T-cell (primary cell): ENCODE measurements at places on chromosomes 6 and 20.
A peak's percentile ranks its signal among the peaks of the same experiment; 100 is the strongest.

- DNase-seq = peak; percentile 30
These were observed 128.8 kb downstream of the SOBP start for GRCh38 chr6:107618672-107619071.

DNA sequence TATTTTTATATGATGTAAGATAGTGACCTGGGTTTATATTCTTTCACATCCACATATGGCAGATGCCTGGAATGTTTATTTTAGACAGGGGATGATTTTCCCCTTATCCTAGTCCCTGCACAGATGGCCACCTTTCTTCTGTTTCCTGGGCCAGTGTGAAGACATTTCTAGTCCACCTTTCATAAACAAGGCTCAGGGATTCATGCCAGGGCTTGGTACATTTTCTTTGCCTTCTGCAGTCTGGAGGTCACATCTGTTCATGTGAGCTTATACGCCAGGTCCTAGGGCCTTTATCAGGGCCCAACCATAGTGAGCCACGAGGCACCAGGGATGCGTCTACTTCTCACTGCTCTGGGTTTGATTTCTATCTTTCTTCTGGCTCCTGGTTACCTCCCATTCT, 38.0 kb upstream of the ERVFRD-1 start:
- no peak for DNase-seq

DNA sequence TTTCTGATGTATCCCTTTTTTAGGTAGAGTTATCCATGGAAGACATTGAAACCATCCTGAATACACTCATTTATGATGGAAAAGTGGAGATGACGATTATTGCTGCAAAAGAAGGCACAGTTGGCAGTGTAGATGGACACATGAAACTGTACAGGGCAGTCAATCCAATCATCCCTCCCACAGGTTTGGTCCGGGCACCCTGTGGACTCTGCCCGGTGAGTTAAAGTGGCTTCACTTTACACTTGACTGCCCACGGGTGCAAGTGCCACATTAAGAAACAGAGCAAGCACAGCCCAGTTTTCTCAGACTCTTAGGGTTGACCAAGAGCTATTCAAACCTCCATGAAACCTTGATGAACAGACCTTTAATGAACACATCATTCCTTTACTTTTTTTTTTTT, 14.4 kb downstream of the POLR3F start:
- DNase-seq = no peak

DNA sequence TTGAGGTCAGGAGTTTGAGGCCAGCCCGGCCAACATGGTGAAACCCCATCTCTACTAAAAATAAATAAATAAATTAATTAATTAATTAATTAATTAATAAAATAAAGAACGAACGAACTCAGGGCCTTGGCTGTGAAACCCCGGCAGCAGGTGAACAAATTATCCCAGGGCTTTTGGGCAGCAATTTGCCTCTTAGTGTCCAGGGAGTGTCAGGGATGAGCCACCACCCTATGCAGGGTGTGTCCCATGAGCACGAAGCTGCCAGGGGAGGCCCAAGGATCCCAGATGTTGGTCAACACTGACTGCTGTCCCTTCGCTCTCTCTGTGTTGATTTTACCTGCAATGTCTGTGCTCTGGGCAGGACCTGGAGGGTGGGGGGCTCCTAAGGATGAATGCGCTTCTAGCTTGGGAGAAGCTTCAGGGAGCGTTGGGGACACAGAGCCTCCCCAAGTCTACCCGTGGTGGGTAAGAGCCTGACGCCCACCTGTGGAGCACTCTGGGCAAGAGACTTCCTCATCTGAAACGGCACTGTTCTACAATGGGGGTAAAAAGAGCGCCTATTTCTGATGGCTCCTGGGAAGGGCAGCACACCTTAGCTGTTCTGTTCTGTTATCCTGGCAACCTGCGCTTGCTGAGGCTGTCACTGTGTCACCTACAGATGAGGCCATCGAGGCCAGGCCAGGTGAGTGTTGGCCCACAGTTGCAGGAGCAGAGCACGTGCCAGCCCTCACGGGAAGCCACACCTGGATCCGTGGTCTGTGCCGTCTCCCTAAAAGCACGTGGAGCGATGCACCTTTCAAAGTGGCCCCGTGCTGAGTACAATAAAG, 125.5 kb upstream of the CDH4 start:
- DNase-seq = no peak

GRCh38 chr20:29878281-29878741, 1379.2 kb upstream of the DEFB115 start:
- no peak for DNase-seq

DNA sequence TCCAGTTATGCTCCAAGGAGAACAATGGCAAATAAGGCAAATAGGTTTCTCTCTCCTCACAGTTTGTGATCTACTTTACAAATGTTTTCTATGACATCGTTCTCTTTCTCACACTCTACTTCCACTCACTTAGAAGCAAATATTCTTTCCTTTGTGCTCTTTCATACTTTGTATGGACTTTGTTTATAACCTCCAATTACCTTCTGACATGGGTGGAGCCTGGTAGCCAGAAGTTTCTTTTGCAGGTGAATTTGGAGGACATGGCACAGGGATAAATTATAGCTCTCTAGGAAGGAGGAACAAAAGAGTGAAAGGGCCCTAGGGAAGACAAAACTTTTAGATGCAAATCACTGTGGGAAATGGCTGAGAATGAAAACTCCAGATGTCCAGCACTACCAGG, 69.3 kb downstream of the OPN5 start:
- DNase-seq = no peak

- DNase-seq = no peak
These were observed 144.6 kb upstream of the SLC22A16 start for GRCh38 chr6:110621061-110621460.

DNA sequence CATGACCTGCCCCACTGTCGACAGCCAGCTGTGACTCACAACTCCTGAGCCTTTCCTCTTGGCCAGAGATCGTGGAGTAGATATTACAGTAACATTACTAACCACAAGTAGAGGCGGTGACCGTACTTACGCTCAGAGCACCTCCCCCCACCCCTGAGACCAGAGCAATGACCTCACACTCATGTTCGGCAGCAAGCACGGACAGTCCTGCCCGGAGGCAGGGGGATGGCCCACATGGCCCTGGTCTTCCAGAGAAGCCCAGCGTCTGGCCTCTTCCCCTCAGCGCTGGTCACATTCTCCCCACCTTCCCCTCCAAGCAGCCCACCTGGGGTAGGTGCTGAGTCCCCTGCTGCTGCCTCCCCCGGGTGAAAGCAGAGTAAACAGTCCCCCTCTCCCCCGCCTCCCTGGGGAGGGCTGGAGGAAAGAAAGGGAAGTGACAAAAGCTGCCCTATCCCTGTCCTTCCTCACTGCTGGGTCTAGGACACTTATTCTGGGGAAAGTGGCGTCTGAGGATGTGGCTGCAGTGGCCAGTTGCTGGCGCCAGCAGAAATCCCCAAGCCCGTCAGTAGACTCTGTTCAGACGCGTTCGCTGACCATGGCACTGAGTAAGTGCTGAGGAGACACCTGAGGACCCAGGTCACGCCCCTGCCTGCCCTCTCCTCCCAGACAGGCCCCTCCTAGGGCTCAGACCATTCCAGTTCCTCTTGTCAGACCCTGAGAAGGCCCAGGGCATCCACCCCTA, 68.5 kb downstream of the MRPL14 start:
- no peak for DNase-seq

GRCh38 chr20:51366155-51366886, 176.2 kb downstream of the NFATC2 start:
- no peak for DNase-seq

DNA sequence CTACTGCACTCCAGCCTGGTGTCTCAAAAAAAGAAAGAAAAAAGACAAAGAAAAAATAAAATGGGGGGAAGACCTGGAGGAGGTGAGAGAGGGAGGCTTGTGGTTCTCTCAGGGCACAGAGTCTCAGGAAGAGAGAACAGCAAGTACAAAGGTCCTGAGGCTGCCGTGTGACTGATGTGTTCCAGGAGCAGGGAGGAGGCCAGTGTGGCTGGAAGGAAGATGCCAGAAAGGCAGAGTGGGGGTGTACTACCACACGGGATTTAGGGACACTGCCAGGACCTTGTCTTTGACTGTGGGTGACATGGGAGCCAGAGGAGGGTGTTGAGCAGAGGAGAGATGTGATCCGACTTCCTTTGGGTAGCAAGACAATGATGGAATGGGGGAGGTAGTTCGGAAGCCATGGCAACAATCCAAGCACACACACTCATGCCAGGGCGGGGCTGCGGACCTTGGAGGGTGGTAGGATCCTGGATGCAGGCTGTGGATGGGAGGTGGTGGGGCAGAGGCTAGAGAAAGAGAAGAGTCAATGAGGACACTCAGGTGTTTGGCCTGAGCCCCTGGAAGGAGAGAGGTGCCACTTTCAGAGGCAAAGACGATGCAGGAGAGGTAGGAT, 136.4 kb upstream of the PTPN1 start:
- no peak for DNase-seq

- DNase-seq = no peak
These were observed 259.9 kb upstream of the MARCKS start for GRCh38 chr6:113597231-113597583.

DNA sequence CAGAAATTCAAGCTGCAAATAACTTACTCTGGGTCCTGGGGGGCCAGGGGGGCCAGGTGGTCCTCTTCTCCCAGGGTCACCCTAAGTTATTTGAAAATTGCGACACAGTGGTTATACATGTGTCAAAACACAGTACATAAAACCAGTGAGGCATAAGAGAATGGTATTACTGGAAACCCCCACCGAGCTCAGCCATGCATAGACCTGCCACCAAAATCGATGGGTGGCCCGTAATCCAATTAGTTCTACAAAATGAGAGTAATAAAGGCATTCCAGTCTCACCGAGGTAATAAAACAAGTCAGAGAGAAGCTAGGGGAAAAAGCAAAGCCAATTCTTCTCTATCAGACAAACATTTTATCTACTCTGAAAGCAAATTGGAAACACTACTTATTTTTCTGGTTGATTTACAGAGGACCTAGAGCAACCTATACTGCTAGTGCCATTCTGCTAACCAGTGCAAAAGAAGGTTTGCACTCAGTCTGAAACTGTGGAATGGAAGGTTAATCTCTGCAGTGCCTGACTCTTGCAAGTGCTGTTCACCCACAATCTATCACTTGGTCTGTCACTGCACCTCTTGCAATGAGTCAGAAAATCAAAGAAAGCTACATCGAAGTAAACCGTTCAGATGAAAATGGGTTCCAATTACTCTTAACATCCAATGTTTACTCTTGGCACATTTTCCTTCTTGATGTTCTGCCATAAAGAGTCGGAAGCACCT, 32.4 kb downstream of the COL9A1 start:
- DNase-seq = no peak

DNA sequence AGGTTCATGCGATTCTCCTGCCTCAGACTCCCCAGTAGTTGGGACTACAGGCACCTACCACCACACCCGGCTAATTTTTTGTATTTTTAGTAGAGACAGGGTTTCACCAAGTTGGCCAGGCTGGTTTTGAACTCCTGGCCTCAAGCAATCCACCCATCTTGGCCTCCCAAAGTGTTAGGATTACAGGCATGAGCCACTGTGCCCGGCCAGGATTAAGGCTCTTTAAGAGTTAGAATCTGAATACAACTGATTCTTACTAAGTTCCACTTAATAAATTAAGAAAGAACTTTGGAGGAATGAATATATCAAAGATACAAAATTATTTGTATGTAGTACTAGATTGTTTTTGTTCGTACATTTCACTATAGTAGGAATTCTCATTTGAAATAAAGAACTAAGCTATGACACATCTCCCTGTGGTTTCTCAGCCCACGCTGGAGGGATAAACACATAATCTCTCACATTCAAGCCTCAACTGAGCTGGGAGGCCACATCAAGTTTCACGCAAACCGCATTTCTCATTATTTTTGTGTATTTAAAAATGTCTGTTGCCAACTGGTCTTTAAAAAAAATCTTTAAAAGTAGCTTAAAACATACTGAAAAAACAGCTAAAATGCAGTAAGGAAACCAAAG, 34.2 kb downstream of the DTNBP1 start:
- DNase-seq = peak; percentile 16

DNA sequence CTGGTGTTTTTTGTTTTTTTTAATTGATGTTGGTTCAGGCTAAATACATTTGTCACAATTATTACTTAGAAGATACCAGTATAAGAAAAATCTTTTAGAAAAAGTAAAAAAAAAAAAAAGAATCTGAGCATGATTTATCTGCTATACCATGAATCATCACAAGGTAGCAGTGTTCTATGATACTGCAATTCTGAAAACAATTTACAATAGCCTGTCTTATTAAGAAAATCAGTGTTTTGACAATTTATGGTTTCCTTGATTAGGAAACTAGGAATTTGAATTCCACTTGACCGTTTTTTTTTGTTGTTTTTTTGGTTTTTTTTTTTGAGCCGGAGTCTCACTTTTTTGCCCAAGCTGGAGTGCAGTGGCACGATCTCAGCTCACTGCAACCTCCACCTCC, 9.3 kb upstream of the MAK start:
- DNase-seq = no peak

DNA sequence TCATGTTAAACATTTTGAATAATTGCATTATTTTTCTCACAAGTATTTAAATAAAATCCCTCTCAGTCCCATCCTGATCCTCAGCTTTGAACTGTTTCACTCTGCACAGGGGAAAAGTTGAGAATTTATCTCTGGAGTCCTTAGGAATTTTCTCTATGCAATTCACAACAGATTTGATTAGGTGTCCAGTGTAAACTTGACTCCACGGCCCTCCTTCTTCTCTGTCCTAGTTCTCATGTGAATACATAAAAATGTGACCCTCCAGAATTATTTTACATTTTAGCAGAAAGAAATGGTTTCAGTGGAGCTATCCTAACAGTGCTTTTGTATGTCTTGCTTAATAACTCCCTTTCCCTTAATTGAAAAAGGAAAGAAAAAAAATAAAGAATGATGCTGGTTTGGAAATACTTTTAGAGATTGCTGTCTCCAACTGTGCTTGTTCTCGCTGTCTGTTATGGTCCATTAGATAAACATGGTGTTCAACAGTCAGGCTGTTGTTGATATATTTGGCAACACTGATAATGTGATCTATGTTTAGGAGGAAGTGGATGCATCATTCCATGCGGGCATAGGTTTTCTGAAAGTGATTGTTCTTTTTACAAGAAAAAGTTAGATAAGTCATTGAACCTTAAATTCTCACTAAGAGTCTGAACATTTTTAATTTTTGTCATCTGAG, 599.4 kb upstream of the CITED2 start:
- no peak for DNase-seq

DNA sequence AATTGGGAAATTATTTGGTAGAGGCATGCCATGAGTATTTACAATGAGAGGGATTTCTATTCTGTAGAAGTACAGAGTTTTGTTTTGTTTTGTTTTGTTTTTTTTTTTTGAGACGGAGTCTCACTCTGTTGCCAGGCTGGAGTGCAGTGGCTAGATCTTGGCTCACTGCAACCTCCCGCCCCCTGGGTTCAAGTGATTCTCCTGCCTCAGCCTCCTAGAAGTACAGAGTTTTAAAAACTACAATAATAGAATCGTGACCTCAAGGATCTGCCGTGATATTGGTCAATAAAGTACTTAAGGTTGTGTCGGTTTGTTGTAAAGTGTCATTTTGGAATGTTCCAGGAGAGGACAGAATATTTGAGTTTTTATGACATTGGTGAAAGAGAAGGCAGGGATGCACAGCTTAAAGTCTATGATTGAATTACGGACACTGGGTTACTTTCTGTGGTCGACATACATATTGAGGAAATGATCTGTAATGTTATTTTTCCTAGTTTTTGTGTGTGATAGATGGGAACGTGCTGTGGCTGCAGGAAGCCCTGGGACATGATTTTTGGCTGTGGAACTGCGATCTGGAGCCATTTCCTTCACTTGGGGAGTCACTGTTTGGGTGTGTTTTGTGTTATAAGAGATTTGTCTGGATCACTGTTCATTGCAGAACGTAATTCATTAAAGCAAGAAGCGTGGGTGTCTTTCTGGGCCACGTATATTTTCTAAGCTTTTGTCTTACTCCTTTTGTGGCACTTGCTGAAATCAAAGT, 59.6 kb downstream of the TIAM2 start:
- no peak for DNase-seq
